ENCODE measurements at places on chromosomes 2 and 18.

DNA sequence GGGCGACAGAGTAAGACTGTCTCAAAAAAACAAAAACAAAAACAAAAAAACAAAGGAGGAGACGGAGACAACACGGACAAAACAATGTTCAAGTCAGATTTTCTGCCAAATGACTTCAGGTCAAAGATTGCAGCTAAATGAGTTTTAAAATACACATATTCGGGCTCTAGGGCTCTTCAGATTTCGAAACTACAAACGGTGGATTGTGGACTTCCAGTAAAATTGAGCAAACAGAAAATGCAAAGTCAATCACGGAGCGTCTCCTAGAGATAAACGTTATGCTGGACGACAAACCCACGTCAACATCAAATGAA, 558 bp downstream of the MRPS5 start:
- no peak for DNase-seq

GRCh38 chr18:45976566-45976965, 9.4 kb upstream of the EPG5 start:
- DNase-seq, result no peak

GRCh38 chr2:112187805-112188596, 49.8 kb downstream of the FBLN7 start:
- no peak for DNase-seq

GRCh38 chr2:71952572-71953188, 195.0 kb downstream of the CYP26B1 start:
- no peak for DNase-seq
